ENCODE measurements at places on chromosomes 7 and 10.

DNA sequence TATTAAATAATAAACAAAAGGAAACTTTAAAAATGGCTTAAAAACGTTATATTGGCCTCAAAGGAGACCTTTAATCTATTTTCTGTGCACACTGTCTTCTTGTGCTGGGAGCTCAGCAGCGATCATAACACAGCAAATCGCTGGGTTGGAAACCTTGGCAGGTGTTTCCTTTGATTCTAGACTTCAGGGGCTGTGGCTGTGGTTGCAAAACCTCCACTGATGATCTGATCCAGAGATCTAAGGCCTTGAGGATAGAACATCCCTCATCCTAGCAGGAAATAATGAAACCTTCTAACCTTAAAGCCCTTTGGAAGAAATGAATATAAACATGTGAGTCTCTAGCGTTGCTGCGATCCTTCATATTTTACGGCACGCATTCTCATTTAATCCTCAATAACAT, 29.8 kb downstream of the CDHR3 start:
- no peak for DNase-seq

- no peak for DNase-seq
These were observed 10.5 kb downstream of the ADRA2A start for GRCh38 chr10:111087331-111087756.

GRCh38 chr7:99791667-99792369, 7.8 kb upstream of the CYP3A4 start:
- no peak for DNase-seq

DNA sequence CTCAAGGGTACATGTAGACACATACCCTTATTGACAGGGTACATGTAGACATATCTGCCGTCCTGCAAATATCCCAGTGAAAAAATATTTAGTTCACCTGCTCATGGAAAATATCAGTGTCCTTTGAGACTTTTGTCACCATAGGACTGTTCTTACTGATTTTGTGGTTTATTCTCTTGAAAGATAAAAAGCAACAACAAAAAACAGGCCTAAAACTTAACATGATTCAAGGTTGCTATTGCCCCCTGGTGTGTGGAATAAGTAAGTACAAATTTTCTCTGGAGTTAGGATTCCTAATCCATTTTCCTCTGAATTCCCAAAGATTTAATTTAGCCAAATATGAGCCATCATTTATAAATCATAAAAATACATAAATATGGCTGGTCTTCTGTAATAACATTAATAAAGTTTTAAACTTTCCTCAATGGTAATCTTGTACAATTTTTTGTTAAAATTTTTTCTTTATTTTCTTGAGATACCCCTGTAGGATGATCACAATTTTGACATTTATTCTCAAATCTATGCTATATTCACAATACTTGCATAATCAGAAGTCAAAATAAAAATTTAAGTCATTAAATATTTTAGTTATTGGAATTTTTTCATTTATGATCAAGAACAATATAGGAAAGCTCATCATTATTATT, 741.4 kb upstream of the POT1 start:
- peak; percentile 57 for DNase-seq

GRCh38 chr10:31808258-31809218, 120.1 kb downstream of the ARHGAP12 start:
- DNase-seq, result peak; percentile 21

GRCh38 chr7:23531050-23531793, 559 bp downstream of the TRA2A start:
- peak; percentile 71 for DNase-seq

- peak; percentile 77 for DNase-seq
These were observed 1.7 kb upstream of the SPACDR start for GRCh38 chr7:100465702-100466311.

GRCh38 chr7:46486256-46487206, 565.5 kb upstream of the IGFBP3 start:
- no peak for DNase-seq

- DNase-seq, result no peak
These were observed 115.5 kb upstream of the DIP2C start for GRCh38 chr10:804787-805619.

DNA sequence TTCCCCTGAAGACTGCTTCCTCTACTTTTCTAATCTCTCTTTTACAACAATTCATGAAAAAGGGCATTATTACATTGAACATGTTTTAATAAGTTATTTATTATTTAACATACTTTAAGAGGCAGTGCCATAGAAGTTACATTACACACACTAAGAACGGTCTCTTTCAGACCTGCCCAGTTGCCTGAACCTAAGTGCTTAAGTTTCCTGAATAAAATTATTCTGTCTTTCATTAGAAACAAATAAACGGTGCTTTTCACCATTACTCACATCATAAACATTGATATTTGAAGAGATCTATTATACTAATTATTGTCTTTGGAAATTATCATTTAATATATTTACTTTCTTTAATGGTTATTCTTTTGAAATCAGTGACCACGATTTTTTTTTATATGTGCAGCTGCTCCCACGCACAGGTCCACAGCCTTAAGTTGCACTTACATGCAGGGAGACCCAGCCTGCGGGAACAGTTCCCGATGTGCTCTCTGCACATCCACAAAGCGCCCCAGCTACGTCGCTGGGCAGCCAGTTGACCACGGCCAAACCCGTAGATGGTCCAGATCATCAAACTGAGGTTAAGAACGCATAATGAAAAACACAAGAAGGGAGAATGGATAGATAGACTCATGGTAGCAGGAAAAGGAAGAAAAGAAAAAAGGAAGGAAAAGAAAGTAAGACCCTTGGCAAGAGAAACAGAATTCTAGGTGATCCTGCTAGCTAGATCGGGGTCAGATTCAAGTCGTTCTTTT, 437.0 kb upstream of the MGMT start:
- DNase-seq, result no peak

GRCh38 chr10:30386801-30387588, 37.9 kb upstream of the MTPAP start:
- no peak for DNase-seq

DNA sequence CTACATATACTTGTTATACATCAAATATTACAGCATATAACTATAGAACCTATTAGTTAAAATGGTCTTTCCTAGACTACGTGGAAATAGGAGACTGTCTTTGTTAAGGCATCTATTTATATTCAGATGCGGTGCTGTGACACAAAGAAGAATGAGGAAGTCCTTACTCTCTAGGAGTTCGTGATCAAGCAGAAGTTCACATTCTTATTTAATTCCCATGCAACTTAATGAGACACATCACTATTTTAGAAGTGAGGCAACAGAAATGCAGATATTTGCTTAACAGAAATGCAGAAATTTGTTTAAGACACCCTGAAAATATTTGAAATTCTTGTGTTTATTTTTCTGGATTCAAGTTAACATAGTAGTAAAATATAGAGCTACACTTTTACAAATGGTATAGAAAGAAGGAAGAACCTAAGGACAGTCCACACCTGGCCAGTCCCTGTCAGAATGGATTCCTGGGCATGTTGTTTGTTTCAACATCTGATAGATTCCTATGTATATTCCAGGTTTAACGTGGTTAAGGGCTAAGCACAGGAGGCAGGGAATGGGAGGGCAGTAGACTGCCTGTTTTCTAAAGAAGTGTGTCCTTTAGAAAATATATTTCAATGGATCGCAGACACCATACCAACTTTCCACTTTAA, 70.6 kb upstream of the NXPH1 start:
- DNase-seq, result no peak

- no peak for DNase-seq
These were observed 48.9 kb downstream of the MKI67 start for GRCh38 chr10:128077155-128077875.

GRCh38 chr7:1914321-1914720, 244.2 kb downstream of the ELFN1 start:
- DNase-seq, result no peak

GRCh38 chr10:25682203-25682851, 251.7 kb upstream of the MYO3A start:
- DNase-seq, result no peak

DNA sequence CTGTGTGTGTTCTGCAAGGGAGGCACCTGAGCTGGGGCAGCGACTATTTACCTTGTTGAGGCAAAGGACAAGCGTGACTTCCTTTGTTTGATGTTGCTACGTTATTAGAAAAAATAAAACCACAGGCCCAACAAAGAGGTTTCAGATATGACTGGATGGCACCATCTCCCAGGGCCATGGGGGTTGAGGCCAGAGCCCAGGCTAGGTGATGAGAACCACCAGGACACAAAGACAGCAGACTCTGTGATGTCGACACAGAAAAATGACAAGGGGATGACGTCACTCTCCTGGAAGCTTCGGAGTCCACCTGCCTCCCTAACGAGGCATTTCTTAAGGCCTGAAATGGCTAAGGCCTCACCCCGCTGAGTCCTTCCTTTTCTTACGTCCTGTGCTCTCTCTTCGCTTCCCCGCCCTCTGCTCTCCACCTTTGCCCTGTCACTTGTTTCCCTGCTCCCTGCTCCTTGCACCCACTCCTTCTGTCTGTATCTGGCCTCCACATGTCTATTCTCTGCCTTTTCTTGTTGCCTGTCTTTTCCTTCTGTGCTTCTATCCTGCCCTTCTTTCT, 83.0 kb upstream of the ADRB1 start:
- no peak for DNase-seq

GRCh38 chr7:151110941-151111645, 24.8 kb downstream of the AGAP3 start:
- DNase-seq, result peak; percentile 80

DNA sequence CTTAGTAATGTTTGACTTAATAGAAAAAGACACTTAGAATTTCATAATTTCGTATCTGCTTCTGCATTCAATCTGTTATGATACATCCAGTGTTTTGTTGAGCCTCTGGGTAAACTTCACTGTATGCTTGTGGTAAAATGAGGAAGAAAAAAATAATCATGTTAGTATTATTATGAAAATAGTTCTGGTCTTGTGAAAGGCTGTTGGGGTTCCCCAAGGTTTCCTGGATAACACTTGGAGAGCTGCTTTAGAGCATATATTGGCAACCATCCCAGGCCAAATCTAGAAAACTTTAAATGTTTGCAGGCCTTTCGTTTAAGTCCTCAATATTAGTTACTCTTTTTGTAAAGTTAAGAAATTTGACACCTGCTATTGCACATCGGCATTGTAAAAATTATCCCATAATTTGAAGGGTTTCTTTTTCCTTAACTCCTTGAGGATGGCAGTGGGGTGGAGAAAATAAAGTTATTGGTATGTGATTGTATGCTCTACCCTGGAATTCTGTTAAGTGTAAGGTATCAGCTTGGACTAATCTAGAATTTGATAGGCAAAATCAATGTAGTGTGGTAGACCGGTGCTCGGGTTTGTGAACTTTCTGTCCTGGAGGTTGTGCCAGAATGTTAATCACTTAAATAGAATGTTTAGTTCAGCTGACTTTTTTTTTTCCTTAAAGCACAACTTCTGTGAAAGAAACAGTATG, 54.5 kb downstream of the WAC start:
- DNase-seq, result no peak

DNA sequence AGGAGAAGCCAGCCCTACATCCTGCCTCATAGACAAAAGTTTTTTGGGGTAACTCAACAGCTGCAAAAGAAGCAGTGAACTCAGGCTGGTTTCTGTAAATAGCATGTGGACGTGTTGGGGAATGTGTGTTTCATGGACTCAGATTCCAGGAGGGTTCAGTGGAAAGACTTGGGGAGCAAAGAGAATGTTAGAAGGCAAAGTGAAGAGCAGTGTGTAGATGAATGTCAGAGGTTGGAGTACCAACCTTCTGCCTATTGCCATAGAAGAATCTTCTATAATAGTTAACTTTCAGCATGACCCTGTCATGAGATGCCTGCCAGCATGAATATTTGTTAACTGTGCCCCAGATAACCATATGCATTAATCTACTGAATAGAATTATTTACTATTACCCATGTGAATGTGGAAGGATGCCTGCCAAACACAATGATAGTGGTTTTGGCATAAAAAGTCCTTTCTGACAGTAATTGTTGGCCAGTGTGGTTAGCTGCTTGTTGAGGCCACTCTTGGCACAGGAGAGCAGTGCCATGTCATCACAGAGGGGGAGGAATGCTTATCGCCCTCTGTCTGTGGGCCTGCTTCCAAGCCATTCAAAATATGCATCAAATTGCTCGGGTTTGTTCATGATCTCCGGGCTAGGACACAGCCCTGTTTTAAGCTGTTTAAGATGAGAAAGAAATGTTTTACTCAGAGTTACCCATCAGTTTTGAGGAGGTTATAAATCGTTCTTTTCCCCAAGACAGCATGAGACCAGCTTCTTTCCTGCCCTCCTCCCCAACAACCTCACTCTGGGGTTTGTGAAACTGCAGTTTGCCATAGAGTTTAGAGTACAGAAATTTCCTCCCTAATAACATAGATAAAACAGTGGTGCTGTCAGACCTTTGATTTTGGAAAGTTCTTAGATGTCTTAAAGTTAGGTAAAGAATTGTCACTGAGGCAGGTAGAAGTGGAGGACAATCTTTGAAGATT, 165.3 kb downstream of the WNT2 start:
- no peak for DNase-seq

DNA sequence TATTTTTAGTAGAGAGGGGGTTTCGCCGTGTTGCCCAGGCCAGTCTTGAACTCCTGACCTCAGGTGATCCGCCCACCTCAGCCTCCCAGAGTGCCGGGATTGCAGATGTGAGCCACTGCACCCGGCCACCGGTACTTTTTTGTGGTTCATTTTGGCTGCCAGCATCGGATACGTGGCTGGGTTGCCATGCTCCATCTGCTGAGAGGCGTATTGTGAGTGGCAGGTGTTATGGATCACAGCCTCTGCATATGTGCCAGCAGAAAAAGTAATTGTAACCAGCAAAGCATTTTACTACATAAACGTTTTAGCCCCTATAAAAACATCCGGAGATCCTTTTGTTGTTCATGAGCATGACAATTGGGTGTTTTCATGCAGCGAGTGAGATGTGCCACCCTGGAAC, 7.1 kb downstream of the FOXK1 start:
- DNase-seq, result no peak

DNA sequence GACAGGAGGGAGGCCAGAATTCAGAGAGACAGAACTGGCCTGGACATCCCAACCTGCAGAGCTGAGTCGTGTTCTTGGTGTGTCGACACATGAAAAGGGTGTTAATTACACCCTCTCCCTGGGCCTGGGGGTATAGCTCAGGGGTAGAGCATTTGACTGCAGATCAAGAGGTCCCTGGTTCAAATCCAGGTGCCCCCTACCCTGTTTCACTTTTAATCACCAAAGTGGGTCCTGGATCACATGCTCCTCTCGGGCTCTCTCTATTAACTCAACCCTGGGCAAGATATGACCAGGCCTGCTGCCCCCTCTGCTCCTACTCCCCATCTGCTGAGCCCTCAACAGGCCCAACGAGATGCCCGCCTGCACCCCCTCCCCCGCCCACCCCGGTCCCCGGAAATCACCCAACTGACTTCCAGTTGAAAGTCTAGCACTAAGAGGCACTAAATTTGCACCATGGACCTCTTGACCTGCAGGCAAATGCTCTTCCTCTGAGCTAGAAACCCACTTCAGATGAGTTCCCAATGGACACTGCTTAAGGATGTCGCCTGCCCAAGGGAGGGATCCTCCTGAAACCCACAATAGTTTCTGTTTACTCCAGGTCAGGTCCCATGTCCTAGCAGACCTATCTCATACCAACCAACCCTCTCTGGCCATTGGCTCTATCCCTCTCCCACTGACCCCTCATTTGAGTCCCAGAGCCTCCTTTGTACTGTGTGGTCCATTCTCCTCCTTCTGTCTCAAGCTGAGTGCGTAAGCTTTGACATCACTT, 137.6 kb downstream of the ZNF467 start:
- peak; percentile 34 for DNase-seq

- no peak for DNase-seq
These were observed 17.1 kb upstream of the AKR1B1 start for GRCh38 chr7:134476044-134476443.

- DNase-seq, result peak; percentile 68
These were observed 77.8 kb downstream of the EBF3 start for GRCh38 chr10:129886263-129886662.

GRCh38 chr7:51160411-51160810, 156.2 kb downstream of the COBL start:
- peak; percentile 29 for DNase-seq
